ENCODE measurements at places on chromosomes 1 and 21.
A peak's percentile ranks its signal among the peaks of the same experiment; 100 is the strongest.

- no peak for DNase-seq
Measured at GRCh38 chr1:46526691-46527291, 24.7 kb downstream of the KNCN start.

DNA sequence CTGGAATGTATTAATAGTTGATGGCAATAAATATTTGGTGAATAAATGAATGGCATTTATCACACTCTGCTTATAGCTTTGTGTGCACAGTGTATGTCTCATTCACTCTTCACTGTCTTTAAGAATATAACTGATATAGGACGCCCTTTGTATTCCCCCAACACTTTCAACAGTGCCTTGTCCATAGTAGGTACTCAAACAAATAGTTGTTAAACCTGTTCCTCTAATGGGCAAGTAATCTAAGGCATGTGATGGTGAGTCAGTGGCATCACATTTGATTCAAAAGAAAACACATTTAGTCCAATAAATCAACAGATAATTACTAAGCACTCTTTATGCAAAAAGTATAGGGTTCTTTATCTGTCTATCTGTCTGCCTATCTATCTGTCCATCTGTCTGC, 11.2 kb upstream of the RXRG start:
- DNase-seq = no peak

- DNase-seq = no peak
Measured at GRCh38 chr1:226425431-226426031, 17.6 kb upstream of the PARP1 start.

GRCh38 chr1:8816264-8816663, 1.2 kb downstream of the RERE start:
- no peak for DNase-seq

- no peak for DNase-seq
Measured at GRCh38 chr21:44686000-44686781, 4.2 kb upstream of the KRTAP12-1 start.

GRCh38 chr1:99964806-99965205, 5.0 kb upstream of the SLC35A3 start:
- DNase-seq = no peak

- DNase-seq = no peak
Measured at GRCh38 chr1:211340622-211341507, 14.2 kb downstream of the TRAF5 start.

GRCh38 chr1:211944733-211945500, 90.4 kb downstream of the INTS7 start:
- no peak for DNase-seq

DNA sequence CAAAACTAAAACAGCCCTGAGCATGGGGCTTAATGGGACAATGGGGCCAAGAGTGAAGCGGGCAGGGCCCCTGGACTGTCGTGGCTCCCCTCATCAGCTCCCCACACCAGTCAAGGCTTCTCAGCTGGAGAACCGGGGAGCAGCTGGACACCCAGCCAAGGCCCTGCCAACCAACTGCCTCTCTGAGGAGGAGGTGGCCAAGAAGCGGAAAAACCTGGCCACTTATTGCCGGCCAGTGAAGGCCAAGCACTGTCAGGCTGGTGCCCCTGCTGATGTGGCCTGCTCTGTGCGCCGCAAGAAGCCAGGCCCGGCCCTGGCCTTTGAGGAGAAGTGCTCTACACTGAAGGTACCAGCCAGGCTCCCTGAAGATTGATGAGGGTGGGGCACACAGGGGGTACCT, 2.5 kb upstream of the CYB561D1 start:
- no peak for DNase-seq

GRCh38 chr1:117671781-117672501, 66.1 kb downstream of the TENT5C start:
- no peak for DNase-seq

DNA sequence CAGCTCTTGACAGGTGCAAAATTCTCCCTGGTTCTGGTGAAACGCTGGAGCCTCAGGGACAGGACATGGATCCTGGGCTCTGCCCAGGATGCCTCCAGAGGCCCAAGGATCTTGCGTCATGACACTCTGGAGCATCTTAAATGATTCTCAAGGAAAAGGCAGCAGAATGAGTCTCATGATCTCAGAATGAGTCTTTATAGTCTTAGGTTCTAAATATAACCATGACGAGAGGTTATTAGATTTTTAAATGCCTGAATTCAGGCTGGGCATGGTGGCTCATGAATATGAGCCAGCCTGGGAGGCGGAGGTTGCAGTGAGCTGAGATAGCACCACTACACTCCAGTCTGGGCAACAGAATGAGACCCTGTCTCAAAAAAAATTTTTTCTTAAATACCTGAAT, 55.5 kb downstream of the ECE1 start:
- DNase-seq = no peak

GRCh38 chr1:207172885-207173284, 68.9 kb downstream of the C4BPA start:
- no peak for DNase-seq

- DNase-seq = no peak
Measured at GRCh38 chr1:62725255-62725654, 37.1 kb upstream of the DOCK7 start.

- peak; percentile 13 for DNase-seq
Measured at GRCh38 chr21:17925000-17925610, 105.9 kb upstream of the C21orf91 start.

- DNase-seq = peak; percentile 23
Measured at GRCh38 chr1:185670187-185670627, 64.0 kb upstream of the HMCN1 start.

Data from stimulated activated CD4-positive, alpha-beta T cell treated with anti-CD3 and anti-CD28 coated beads, TNF-alpha, amount 100 ng/mL, for 4 hours (primary cell).